ENCODE measurements at places on chromosomes 3 and 15.

DNA sequence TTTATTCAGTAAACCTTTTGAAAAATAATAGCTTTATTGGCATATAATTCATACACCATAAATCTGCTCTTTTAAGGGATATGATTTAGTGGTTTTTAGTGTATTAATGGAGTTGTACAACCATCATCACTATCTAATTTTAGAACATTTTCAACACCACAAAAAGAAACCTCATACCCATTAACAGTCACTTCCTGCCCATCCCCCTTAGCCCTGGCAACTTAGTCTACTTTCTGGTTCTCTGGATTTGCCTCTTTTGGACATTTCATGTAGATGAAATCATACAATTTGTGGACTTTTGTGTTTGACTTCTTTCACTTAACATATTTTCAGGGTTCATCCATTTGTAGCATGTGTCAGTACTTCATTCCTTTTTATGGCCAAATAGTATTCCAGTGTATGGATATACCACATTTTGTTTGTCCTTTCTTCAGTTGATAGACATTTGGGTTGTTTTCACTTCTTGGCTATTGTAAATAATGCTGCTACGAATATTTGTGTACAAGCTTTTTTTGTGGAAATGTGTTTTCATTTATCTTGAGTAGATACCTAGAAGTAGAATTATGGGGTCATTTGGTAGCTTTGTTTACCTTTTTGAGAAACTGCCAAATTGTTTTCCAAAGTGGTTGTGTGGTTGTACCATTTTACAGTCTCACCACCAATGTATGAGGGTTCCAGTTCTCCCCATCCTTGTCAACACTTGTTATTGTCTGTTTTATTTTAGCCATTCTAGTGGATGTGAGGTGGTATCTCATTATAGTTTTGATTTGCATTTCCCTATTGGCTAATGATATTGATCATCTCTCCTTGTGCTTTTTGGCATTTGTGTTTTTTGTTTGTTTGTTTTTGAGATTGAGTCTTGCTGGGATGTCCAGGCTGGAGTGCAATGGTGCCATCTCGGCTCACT is 45.8 kb downstream of the SMAD3 start:
- DNase-seq = no peak

GRCh38 chr3:60932643-60933042 is 318.6 kb downstream of the FHIT start:
- no peak for DNase-seq

- no peak for DNase-seq
These were observed 27.5 kb upstream of the MEF2A start for GRCh38 chr15:99538261-99538660.

- no peak for DNase-seq
These were observed 22.8 kb downstream of the SLC6A1 start for GRCh38 chr3:11015369-11015768.

- DNase-seq = no peak
These were observed 70.8 kb upstream of the ZBTB20 start for GRCh38 chr3:115217678-115218451.

Measured in T-helper 22 cell (primary cell).